Activated CD8-positive, alpha-beta memory T cell treated with anti-CD3 and anti-CD28 coated beads, Interleukin-2, amount 50 U/mL, for 48 hours (primary cell): ENCODE measurements at places on chromosomes 6 and 20.

GRCh38 chr6:23394681-23395080, 731.3 kb upstream of the NRSN1 start:
- no peak for DNase-seq

DNA sequence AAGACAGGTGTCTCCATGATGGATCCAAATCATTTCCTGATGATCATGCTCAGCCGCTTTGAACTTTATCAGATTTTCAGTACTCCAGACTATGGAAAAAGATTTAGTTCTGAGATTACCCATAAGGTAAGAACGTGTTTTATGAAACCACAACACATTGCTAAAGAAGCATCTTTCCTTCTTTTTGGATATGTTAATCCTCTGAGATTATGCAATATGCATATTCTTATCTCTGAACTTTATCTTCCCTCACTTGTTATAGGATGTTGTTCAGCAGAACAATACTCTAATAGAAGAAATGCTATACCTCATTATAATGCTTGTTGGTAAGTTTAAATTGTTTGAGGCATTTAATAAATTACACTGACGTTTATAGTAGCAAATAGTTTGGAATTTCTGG, 78.2 kb downstream of the PRPH2 start:
- DNase-seq, result no peak

DNA sequence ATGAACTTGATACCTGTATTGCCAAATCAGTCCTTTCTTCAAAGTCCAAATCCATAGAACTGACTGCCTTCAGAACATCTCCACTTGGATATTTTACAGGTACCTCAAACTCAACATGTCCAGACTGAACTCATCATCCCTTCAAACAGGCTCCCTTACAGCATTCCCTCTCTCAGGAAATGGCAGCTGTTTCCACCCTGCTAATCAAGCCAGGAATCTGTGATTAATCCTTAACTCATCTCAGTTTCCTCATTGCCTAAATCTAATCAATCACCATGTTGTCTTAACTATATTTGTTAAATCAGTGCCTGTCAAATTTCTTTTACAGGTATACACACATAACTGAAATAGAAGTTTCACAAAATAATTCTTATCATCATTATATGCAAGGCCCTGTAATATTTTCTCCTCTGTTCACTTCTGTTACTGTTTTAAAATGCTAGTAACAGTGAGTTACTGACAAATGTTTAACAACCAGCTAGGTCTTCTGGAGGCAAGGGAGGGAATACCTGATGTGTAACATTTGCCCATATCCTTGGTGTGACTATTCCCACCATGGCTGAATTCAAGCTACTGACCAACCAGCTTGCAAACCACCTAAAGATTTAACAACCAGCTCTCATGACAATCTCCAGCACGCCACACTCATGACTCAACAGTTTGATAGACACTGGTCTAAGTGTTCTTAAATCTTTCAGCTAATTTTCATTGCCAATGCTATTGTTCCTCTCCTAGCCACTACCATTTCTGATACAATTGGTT, 124.9 kb downstream of the ADAT2 start:
- no peak for DNase-seq

DNA sequence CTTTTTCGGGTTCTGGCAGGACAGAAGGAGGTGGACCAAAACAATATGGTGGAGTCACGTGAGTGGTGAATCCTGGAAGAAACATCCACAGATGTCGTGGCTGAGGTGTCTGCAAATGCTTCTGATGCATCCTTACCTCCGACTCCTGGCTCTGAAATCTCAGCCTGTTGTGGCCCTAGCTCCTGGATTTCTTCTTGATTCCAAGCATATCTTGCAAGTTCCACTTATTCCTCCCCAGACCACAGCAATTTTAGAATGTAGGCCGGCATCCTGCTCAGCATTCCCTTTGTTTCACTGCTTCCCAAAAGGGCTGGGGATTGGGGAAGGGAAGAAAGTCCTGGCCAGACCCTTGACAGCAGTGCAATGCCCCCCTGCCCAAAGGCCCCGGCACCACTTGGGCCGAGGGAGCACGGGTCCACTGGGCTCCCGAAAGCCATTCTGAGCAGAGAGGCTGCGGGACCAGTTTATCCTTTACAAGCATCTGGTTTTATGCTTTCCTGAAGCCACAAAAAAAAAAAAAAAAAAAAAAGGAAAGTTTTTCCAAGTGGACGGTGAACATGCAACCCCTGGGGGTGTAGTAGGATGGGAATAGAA, 200.9 kb upstream of the RNF24 start:
- DNase-seq, result no peak

GRCh38 chr6:54083287-54083686, 28.0 kb upstream of the MLIP start:
- DNase-seq, result no peak

DNA sequence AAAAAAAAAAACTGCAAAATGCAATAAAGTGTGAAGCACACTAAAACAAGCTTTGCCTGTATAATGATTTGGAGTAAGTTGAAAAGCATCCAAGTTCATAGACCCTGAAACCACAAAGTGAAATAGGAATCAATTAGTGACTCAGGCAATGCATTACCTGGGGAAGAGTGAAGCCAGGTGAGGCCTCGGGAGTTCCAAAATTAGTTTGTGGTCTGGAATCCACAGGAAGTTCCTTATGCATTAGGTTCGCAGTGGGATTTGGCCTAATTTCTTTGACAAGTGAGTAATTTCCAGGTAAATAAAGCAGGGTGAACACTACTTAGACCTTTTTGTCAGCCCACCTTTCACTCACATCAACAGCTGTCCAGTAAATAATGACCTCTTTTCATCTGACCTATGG, 490.8 kb downstream of the CBLN4 start:
- no peak for DNase-seq

DNA sequence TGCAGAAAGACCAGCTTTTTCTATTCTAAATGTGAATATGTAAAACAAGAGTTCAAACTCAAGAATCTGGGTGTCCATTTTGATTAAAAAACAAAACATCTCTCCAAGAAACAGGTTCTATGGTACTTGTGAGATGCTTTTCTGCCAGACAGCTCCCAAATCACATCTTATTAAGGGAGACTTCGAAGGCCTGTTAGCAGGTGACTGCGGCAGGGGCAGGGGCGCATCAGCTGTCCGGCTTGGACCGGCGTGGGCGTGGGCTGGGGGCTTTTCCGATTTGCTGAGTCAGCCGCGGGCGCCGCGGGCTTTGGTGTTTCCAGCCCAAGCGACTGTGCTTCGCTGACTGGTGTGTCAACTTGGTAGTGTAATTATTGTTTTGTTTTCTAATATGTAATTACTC, 32.6 kb downstream of the TFAP2A start:
- DNase-seq, result no peak

GRCh38 chr6:44593539-44593944, 206.0 kb downstream of the CDC5L start:
- DNase-seq, result peak; percentile 78

- DNase-seq, result no peak
Observed at GRCh38 chr20:3166913-3167342, 6.4 kb downstream of the LZTS3 start.

GRCh38 chr20:49675368-49676151, 38.1 kb downstream of the B4GALT5 start:
- no peak for DNase-seq
